ENCODE measurements at places on chromosomes 7 and 10.

GRCh38 chr10:128377988-128378387, 251.8 kb upstream of the MKI67 start:
- no peak for DNase-seq

- DNase-seq: no peak
Observed at GRCh38 chr7:70520611-70521010, 611.3 kb upstream of the GALNT17 start.

GRCh38 chr10:131929122-131929845, 28.5 kb downstream of the PPP2R2D start:
- no peak for DNase-seq

DNA sequence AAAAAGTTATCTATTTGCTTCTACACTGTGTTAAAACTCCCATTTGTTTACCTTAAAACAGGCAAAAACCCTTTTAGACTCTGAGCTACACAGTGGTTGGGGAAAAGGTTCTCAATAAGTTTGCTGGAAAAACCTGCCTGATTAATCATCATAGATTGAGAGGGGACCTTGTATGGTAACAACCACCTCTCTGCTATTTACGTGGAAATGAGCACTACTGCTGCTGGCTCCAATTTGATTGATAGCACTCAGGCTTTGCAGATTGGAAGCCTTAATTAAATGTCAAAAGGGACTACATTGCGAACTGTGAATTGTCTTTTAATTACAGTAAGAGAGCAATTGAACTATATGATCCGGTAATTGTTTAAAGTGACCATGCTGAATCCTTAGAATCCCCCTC, 119.0 kb upstream of the IMMP2L start:
- no peak for DNase-seq

- DNase-seq: no peak
Observed at GRCh38 chr10:28977518-28977917, 300.2 kb downstream of the BAMBI start.

DNA sequence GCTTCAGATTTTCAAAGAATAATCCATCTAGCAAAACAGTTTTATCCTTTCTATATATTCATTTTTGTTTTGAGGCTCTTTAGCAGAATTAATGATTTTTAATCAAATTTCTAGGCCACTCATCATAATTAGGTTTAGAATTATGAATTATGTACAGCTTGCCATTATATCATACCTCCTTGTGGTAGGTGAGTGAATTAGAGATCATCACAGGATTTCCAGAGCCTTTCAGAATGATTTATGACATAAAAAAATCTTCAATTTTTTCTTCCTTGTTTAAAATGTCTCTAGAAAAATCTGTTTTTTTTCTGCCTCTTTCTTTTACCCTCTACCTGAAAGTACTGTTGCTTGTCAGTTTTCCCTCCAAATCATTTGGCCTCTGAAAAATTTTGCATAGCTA, 433.3 kb downstream of the LRMDA start:
- DNase-seq: no peak

DNA sequence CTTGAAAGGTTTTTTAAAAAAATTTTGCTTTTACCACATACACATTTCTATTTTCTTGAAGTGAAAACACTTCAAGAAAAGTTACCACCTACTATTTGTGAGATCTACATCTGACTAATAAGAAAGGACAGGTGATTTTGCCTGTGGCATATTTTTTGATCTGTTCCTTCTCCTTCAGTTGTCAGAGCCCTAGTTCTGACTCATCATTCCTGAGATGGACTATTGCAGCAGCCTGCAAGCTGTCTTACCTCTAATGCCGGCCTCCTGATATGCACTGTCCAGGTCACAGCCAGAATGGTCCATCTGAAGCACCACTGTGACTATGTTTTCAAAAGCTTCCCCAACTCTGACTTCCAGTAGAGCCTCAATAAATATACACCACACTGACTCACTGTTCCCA, 28.2 kb upstream of the ANK3 start:
- DNase-seq: no peak

DNA sequence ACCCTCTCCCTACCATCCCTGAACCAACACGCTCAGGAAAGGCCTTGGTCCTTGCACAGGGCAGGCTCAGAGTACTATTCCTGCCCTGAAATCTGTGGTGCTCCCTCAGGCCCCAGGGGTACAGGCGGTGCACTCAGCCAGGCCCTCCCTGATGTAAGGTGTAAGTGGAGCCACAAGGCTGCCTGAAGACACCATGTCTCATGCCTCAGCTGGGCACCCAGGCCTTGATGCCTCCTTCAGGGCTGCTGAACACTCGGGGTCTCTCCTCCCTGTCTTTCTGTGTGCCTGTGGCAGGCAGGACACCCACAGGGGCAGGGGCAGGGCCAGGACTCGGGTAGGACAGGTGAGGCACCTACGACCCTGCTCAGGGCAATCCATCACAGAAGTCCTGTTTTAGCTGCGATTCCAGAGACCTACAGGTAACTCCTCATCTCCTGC, 22.9 kb upstream of the ANTXRL start:
- DNase-seq: no peak

DNA sequence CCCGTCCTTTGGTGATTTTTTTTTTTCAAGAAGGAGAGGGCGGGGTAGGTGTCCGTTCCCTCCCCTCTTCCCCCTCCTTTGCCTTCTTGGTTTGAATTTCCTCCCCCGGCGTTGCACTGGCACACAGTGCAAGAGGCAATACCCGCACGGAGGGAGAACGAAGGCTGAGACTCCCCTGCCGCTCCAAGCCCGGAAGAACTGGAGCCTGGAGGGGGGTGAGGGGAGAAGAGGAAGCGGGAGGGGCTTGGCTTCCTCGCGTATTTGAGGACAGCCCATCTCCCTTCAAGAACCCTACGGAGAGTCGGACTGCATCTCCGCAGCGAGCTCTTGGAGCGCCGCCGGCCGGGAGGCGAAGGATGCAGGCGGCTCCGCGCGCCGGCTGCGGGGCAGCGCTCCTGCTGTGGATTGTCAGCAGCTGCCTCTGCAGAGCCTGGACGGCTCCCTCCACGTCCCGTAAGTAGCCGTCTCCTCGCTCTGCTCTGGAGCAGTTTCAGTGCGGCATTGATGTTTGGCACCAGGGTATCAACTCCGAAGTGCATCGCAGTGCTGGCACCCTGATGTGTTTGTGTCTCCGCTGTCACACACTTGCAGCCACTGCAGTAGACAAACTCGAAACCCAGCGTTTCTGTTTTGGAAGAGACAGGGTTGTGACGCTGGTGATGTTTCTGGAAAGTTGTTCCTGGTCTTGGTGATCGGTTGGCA, at the start of gene CNTNAP2:
CNTNAP2 (plus strand) TSS at position 281 of the 702 bp plus-strand sequence; CDS start at position 357, 76 bp downstream.
- DNase-seq: no peak

DNA sequence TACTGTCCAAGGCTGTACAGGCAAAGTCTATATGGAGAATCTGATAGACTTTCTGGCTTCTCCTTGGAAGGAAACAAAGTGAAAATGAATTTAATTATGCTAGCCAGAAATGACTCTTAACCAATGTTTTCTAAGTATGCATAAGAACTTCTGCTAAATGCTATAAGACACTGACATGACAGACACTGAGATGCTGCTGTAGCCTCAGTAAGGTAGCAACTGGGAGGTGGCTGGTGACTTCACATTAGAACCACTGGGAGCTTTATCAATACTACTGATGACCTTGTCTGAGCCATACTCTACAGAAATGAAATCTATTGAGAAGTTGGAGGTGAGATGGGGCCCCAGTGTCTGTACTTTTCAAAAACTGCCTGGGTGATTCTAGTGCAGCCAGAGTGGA, 188.6 kb downstream of the ZNF365 start:
- no peak for DNase-seq

DNA sequence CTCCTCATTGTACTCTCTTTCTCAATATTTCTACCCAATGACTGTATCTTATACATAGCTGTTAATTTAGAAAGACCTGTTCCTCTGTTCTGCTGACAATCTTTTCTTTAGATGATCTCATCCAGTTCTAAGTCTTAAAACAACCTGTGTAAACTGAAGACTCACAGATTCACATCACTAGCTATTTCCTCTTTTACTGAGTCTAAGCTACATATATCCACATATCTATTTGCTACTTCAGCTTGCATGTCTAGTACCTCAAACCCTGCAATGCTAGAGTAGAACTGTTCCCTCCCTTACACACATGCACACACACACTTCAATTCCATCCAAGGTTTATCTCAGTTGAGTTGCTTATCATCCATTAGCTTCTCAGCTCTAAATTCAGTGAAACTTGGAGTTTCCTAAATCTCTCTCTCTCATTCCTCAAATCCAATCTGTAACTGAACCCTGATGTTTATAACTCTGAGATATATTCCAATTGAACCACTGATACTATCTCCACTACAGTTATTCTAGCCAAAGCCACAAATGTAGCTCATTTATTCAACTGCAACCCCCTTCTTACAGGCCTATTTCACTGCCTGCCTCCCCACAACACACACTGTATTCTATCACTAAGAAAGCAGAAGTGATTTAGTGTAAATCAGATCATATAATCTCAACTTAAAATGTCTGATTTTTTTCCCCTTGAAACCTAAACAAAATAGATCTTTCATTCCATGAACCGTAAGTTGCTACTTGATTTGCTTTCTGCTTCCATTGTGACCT, 1036.8 kb upstream of the POT1 start:
- DNase-seq: no peak

GRCh38 chr7:116779931-116780330, 82.5 kb upstream of the CAPZA2 start:
- no peak for DNase-seq

DNA sequence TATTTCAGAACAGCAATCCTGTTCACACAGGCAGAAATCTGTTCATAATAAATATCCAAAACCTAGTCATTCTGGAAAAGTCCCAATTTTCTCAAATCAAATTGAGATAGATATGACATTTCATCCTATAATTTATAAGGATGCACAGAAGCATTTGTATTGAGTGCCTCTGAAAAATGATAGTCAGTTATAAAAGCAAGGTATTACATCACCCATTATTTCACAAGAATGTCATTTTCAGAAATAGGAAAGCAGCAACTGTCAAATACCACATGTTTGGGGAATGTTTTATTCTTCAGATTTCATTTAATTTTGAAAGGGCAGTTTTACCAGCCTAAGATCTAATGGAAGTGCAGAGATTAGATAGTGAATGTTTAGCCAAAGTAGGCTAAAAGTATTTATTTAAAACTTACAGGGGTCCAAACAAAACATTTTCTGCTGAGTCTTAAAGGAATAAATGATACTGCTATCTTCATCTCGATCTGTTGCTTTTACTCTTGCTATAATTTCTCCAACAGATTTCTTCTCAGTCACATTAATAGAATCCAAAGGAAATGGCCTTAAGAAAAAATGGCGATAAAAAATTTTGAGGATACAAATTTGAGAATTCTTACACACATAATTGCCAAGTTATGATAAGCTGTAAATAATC, 185.8 kb downstream of the HGF start:
- DNase-seq: no peak

DNA sequence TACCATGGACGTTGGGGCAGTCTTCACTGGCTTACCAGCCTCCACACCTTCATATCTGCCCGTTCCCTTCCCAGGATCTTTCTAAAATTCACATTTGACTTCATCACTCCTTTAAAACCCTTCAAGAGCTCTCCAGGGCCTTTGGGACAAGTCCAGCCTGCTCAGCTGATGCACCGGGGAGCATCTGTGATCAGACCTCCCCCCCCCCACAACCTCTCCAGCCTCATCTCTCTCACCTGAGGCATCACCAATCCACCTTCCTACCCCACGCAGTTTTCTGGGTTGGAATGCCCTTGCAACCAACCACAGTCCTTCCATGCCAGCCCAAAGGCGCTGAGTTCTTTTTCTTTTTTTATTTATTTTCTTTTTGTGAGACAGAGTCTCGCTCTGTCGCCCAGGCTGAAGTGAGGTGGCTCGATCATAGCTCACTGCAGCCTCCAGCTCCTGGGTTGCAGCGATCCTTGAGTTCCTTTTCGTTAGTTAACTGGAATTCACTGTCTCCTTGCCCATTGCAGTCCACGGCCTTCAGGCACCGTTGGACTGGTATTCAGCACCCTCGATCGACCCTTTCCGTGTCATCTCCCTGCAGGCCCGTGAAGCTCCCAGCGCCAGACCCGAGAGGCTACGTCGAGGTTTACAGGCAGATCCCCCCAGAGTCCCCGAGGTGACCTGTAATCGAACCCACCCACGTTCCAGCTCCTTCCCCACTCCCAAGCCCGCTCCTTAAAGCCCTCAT, 654 bp downstream of the ALKBH4 start:
- no peak for DNase-seq

GRCh38 chr10:63583909-63584724, 62.9 kb downstream of the REEP3 start:
- no peak for DNase-seq

DNA sequence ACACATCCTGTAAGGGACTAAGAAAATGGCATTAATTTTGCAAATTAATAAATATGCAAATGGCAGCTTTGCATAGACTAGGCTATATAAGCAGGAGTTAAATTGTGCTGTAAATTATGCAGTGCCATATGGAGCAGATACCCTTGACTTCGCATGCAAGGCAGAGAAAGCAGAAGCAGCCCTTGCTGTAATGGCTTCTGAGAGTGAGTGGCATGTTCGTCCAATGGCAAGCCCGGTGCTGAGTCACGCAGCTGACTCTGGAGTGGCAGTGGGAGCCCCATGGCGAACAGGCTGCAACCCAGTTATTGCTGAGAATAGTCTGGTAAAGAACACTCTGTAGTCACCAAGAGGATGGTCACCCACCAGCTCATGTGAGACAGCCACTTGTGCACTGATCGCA, 1186.5 kb downstream of the TYW1 start:
- no peak for DNase-seq

DNA sequence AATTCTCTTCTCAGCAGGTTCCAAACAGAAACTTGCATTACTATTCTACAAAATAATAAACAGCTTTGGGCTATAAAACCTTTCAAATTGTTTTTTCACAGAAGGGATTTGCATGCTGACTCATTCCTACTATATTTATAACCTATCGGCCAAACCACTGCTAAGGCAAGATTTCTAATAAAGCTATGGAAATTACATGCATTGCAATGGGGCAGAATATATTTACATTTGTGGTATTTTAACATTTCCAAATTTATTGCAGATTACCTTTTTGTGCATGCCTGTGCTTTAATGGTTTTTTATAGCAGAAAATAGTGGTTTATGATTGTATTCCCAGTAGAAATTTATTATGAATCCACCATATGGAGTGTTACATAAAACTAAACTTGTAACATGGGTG, 69.0 kb upstream of the NPVF start:
- no peak for DNase-seq

GRCh38 chr10:28217848-28218247, 85.0 kb downstream of the MPP7 start:
- DNase-seq: no peak

GRCh38 chr10:55820478-55820877, 540.6 kb downstream of the ZWINT start:
- DNase-seq: no peak

GRCh38 chr7:158746957-158747356, 42.4 kb upstream of the NCAPG2 start:
- DNase-seq: no peak

DNA sequence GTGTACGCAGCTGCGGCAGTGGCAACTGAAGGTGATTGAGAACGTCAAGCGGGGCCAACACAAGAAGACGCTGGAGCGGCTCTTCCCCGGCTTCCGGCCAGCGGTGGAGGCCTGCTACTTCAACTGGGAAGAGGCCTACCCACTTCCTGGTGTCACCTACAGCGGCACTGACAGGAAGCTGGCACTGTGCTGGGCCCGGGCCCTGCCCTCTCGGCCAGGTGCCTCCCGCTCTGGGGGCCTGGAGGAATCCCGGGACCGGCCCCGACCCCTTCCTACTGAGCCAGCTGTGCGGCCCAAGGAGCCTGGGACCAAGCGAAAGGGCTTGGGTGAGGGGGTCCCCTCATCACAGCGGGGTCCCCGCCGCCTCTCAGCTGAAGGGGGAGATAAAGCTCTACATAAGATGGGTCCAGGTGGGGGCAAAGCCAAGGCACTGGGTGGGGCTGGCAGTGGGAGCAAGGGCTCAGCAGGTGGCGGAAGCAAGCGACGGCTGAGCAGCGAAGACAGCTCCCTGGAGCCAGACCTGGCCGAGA, 6.5 kb downstream of the ZSWIM8 start:
- DNase-seq: no peak

Measured in stimulated activated CD8-positive, alpha-beta memory T cell treated with anti-CD3 and anti-CD28 coated beads, Interleukin-7, amount 100 ng/mL, for 48 hours (primary cell).